ENCODE measurements at places on chromosomes 12 and 14.

DNA sequence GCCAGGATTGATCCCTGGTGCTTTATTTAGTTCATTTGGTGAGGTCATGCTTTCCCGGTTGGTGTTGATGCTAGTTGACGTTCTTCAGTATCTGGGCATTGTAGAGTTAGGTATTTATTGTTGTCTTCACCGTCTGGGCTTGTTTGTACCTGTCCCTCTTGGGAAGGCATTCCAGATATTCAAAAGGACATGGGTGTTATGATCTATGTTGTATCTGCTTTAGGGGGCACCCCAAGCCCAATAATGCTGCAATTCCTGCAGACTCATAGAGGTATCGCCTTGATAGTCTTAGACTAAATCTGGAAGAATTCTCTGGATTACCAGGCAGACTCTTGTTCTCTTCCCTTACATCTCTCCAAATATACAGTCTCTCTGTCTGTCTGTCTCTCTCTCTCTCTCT lies 42.1 kb downstream of the AK7 start:
- DNase-seq = no peak

GRCh38 chr14:75343911-75344310 lies 65.3 kb downstream of the FOS start:
- no peak for DNase-seq

DNA sequence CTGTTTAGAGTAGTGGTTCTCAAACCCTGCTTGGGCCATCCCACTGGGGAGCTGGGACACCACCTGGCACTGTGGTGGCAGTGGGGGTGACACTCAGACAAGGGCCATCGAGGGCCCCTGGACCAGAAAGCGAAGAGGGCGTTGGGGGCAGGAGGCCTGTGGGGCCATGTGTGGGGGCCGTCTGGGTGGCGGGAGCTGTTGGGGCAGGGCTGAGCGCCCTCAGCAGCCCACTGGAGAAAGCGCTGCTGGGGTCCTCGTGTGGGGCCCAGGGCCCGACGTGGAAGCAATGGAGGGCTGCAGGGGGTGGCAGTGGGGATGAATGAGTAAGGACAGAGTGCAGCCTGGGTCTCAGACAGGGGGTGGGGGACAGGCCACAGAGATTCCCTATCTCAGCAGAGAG lies 5.9 kb upstream of the ADSS1 start:
- DNase-seq = no peak

- DNase-seq = no peak
Measured at GRCh38 chr14:69378274-69378673, 19.8 kb downstream of the ERH start.

DNA sequence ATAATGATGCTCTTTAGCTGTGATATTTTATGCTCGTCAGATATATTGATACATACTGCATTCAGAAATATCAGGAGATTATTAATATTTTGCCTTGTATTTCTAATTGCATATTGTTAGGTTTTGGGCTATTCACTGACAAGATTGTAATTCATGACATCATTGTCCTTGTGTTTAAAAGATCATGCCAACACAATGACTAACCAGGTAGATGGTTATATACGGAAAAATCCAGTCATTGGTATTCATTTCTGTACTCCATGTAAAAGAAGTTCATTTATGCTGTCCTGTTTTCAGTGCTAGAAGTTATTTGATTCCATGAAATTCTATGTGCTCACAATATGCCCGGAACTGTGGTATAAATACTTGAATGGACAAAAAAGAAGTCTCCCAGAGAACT lies 107.5 kb downstream of the KITLG start:
- no peak for DNase-seq

DNA sequence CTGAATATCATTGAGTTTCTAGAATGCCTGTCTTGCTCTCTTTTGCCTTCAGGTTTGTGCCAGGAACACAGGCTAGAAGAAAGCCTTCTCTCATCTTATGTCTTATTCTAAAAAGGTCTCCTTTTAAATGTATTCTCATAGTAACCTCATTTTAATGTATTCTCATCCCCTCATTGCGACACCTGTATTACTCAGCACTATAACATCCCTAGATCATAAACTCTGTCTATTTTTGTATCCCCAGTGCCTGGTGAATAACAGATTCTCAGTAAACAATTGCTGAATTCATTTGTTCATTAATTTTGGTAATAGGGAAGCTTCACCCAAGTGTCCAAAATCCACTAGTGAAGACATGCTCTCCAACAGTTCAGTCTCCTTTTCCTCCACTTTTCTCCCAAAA lies 8.8 kb upstream of the LRRK2 start:
- DNase-seq = no peak

DNA sequence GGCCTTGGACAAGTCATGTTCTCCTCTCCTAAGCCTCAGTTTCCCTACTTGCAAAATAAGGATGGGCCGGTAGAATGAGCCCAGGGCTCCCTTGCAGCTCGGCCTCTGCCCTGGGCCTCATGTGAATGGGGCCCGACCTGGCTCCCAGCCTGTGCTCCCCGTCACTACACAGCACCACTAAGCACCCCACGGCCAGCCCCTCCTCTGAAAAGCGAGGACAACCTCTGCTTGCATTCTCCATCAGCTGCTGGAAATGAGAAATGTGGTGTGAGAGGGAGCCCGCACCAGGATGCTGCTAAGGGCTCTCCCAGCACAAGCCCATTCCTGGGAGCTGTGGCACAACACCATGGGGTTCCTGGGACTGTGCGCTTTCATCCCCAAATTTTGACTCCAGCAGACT lies 10.2 kb downstream of the SLC25A47 start:
- no peak for DNase-seq

- no peak for DNase-seq
Measured at GRCh38 chr14:32657081-32657480, 281.6 kb upstream of the NPAS3 start.

DNA sequence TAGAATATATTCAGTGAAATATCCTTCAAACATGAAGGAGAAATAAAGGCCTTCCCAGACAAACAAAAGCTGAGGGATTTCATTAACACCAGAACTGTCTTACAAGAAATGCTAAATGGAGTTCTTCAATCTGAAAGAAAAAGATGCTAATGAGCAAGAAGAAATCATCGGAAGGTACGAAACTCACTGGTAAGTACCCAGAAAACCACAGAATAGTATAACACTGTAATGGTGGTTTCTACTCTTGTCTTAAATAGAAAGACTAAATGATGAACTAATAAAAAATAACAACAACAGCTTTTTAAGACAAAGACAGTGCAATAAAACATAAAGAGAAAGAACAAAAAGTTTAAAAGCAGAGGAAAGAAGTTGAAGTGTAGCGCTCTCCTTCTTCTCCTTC lies 18.7 kb upstream of the RNF212B start:
- DNase-seq = no peak

- peak; percentile 90 for DNase-seq
Measured at GRCh38 chr12:14803830-14804160, 325 bp downstream of the C12orf60 start.

DNA sequence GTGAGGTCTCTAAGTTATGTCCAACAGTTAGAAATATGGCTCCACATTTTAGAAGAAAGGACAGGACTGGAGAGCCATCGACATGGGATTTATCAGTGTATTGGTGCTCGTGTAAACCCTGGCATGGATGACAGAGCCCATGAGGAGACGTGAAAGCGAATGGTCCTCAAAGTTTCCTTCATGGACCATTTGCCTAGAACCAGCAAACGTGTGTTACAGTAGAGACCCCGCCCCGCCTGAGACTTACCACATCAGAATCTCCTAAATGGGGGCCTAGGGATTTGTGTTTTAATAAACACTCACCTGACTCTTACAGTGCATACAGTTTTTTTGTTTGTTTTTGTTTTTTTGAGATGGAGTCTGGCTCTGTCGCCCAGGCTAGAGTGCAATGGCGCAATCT lies 12.2 kb downstream of the EVL start:
- DNase-seq = no peak

- DNase-seq = no peak
Measured at GRCh38 chr14:103101963-103102688, 7.6 kb downstream of the EXOC3L4 start.

DNA sequence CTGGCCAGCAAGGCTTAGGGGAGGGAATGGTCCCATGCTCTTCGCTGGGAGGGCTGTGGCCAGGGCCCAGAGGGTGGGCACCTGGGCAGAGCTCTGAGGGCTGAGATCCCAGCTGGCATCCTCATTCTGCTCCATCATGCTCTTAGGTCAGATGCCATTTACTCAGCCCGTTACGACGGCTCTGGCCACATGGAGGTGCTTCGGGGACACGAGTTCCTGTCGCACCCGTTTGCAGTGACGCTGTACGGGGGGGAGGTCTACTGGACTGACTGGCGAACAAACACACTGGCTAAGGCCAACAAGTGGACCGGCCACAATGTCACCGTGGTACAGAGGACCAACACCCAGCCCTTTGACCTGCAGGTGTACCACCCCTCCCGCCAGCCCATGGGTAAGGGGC lies 30.8 kb upstream of the LRP1-AS start:
- no peak for DNase-seq

DNA sequence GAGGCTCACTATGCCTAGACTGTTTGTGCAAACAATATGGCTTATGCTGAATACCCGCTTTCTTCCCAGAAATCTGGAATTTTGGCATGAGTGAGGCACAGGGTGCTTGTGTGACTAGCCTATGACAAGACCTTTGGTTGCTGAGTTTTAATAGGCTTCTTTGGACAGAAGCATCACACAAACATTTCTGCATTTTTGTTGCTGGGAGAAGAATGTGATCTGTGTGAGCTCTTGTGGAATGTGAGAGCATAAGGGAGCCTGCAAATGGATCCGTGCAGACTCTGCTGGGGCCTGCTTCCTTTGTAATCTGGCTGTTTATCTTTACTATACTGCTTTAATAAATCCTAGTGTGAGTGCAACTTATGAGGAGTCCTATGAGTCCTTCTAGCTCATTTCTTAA lies 83.0 kb upstream of the ZDHHC17 start:
- DNase-seq = no peak

DNA sequence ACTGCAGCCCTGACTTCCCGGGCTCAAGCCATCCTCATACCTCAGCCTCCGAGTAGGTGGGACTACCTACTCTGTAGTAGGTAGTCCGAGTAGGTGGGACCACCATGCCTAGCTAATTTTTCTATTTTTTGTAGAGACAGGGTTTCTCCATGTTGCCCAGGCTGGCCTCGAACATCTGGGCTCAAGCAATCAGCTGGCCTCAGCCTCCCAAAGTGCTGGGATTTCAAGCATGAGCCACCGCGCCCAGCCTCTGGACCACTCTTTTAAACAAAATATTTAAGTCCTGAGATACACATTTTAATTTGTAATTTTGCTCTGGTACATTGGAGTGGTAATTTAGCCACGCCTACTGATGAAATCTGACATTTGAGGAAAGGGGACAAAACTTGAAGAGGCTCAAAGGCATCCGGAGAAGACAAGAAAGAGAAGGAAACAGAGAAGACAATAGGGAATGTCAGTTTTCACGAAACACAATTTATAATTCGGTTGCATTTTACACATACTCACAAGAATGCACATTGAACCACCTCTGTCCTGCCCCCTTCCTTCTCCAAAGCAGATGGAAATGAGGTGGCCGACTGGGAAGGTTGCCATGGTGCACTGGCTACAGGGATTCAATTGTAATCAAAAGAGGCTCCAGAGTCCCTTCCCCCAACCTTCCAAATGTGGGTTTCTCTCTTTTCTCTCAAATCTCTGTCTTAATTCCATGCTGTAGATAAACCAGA lies 9.7 kb upstream of the TUBA1A start:
- DNase-seq = peak; percentile 29

- DNase-seq = no peak
Measured at GRCh38 chr14:89340200-89341181, 76.5 kb downstream of the FOXN3 start.

DNA sequence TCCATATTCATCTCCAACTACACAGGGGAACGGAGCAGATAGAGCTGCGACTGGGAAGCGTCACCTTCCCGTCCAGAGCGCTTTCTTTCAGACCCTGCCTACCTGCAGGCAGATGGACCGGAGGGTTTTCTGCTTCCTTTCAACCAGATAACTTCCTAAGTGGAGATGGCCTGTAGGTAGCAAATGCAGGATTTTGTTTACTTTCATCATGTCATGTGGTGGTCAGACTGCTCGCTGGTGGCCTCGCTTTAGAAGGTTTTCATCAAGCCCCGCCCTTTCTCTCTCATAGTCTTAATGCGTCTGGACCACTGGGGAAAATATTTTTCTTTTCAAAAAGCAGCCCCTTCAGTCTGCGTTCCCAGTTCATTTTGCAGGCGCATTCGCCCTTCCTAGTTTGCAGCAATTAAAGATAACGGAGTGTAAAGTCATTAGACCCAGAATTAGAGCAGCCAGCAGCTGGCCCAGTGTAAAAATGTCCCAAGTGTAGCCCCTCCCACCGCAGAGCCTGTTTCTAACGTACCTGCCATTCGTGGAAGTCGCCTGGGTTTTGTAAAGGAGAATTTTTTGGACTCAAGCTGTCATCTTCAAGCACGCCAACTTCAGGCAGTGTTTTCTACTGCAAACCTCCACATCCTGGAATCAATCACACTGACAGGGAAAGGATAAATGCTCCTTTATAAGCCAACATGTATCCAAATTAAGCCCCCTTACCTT lies 68.9 kb downstream of the TESC start:
- no peak for DNase-seq

- DNase-seq = no peak
Measured at GRCh38 chr12:12686472-12686871, 9.5 kb downstream of the GPR19 start.

- DNase-seq = no peak
Measured at GRCh38 chr14:97410667-97411620, 613.8 kb downstream of the VRK1 start.

DNA sequence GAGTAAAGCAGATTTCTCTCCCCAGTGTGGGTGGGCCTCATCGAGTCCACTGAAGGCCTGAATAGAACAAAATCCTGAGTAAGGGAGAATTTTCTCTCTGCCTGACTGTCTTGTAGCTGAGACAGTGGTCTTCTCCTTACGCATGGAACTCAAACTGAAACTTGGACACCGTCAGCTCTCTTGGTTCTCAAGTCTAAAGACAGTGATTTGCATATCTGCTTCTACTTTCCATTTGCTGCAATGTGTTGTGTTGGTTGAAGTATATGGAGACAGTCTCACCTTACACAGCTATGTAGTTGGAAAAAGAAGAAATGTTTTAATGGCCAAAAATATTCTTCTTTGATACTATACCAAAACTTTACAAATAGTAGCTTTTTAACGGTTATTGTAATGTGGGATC lies 160.2 kb upstream of the LMNTD1 start:
- DNase-seq = no peak

- DNase-seq = no peak
Measured at GRCh38 chr12:111068290-111068689, 147.9 kb upstream of the MYL2 start.

DNA sequence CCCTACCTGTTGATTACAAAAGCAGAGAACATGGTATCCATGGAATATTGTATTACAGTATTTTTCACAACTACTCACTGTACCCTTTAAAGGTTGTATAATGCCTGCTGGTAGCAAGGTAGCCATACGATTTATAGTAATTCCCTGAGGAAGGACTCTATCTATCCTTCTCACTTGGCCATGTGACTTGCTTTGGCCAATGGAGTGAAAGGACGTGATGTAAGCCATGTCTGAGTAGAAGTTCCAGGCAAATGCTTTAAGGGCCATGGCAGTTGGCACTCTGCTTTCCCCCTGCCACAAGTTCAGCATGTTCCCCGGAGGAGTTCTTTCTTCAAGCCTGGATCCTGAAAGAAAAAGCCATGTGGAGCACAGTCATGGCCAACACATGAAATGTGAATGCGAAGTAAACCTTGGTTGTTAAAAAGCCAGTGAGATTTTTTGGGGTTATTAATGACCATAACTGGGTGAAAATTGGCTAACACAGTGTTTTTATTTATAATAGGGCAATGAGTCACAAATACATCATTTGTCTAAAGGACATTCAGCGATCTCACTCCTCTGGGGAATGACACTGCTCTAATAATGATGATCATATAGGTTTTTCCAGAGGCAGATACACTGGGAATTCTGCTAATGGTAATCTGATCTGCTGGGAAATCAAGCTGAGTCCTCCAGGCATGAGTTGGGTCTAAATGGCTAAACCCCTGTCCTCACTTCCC lies 67.4 kb upstream of the SLC38A2 start:
- DNase-seq = peak; percentile 92

Measured in NCI-H82 (cell line).